Adipose tissue (tissue), 3 donors: ENCODE measurements at places on chromosomes 2 and 18. TPM values are rescaled to one million over a fixed set of nuclear protein-coding genes. Genes with fewer than 3 reads are reported as not detected.

ADI1 gene
- 109 TPM for polyA plus RNA-seq

HOXD9 gene
- polyA plus RNA-seq: 0.36 TPM

KLHL14 gene
- 0.22 TPM for polyA plus RNA-seq

IL1R1 gene
- 285 TPM for polyA plus RNA-seq

MC5R gene
- not detected for polyA plus RNA-seq

CYP27A1 gene
- 4.8 TPM for polyA plus RNA-seq

MROH2A gene
- 0.09 TPM for polyA plus RNA-seq

MC2R gene
- polyA plus RNA-seq: not detected

IRS1 gene
- polyA plus RNA-seq: 17.1 TPM

IL36A gene
- polyA plus RNA-seq: not detected

BMP10 gene
- not detected for polyA plus RNA-seq

LRRTM1 gene
- polyA plus RNA-seq: 0.12 TPM

TUBB6 gene
- polyA plus RNA-seq: 64.6 TPM

CYP26B1 gene
- 17.4 TPM for polyA plus RNA-seq

SEC11C gene
- 35.5 TPM for polyA plus RNA-seq

CD8B gene
- polyA plus RNA-seq: 0.79 TPM

SPATS2L gene
- polyA plus RNA-seq: 27.5 TPM

HS6ST1 gene
- polyA plus RNA-seq: 18.9 TPM

CRIM1 gene
- polyA plus RNA-seq: 15.9 TPM

MARCHF4 gene
- polyA plus RNA-seq: not detected

ASB18 gene
- polyA plus RNA-seq: not detected

ADAM17 gene
- 3.8 TPM for polyA plus RNA-seq

TACR1 gene
- 1.6 TPM for polyA plus RNA-seq

FBLN7 gene
- 1.7 TPM for polyA plus RNA-seq

PSMG2 gene
- polyA plus RNA-seq: 73.4 TPM

HRH4 gene
- polyA plus RNA-seq: 0.11 TPM

ICOS gene
- 0.33 TPM for polyA plus RNA-seq

WIPF1 gene
- 43.9 TPM for polyA plus RNA-seq

FNDC4 gene
- polyA plus RNA-seq: 158 TPM

COLEC12 gene
- 9.5 TPM for polyA plus RNA-seq

C2orf49 gene
- polyA plus RNA-seq: 8.7 TPM

UCN gene
- polyA plus RNA-seq: 1.7 TPM
